ENCODE measurements at places on chromosomes 12 and 14.

DNA sequence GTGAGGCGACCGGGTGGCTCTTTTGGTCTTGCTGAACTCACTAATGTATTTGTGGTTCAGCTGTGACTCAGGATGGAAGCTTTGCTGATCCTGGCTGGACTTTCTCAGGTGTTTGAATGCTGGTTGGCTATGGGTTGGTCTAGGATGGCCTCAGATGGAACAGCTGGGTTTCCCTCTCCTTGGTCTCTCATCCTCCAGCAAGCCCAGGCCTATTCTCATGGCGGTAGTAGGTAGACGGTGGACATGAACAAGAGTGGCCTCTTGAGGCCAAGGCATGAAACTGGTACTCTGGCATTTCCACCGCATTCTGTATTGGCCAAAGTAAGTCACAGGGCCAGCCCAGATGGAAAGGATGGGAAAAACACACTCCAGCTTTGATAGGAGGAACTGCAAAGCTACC, 11.8 kb upstream of the POLR3B start:
- DNase-seq = no peak

DNA sequence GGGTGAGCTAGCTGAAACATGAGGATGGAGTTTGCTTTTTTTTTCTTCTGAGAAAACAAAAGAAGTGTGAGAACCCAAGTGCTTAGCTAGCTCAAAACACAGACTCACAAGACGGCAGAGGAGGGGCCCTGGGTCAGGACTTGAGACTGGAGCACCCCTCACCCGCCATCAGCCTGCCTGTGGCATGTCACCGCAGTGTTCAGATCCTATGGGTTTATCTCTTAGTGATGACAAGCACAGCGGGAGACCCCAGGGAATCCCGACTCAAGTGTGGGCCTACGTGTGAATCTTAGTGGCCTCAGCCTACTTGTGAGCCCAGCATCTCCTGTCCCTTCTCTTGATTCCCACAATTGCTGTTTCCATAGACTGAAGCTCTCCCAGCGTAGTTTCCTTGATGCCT, 22.9 kb downstream of the DYRK4 start:
- DNase-seq = no peak

GRCh38 chr14:20219033-20219432, 4.5 kb upstream of the OR11H6 start:
- DNase-seq = no peak

DNA sequence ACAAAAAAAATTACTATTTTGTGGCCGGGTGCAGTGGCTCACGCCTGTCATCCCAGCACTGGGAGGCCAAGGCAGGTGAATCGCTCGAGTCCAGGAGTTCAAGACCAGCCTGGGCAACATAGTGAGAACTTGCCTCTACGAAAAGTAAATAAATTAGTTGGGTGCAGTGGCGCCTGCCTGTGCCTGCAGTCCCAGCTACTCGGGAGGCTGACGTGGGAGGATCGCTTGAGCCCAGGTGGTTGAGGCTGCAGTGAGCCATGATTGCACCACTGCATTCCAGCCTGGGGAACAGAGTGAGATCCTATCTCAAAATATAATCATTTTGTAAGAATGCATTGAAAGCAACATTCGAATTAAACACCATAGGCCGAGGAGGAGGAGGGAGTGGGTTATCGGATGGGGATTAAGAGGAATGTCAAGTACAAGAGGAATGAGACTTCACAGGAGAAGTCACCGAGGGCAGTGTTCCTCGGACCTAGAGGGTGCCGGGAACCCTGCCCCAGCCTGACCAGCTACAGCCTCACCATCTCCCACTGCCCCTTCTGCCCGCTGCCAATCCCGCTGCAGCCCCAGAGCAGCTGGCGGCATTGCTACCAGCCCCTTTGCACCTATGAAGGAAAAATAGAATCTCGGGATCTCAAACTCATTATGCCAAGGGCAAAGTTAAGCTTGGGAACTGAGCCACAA, 32.6 kb upstream of the AACS start:
- no peak for DNase-seq

GRCh38 chr12:22715254-22715653, 90.3 kb downstream of the ETNK1 start:
- no peak for DNase-seq

DNA sequence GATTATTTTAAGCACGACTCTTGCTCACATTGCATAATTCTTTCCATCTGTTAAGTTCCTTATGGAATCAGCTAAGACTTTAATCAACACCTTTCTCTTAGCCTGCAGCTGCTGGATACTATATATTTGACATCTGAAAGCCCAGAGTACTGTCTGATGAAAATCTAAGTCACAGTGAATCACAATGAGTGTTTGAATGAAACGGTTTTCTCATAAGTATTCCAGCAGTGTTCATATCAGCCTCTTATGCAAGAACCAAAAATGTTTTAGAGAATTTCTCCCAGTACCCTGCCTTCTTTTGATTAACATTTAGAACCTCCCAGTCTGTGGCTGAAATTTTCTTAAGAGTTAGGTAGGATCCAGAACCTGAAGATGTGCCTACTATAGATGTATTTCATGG, 55.6 kb downstream of the FRMD6 start:
- no peak for DNase-seq

- DNase-seq = no peak
These were observed 91.0 kb upstream of the FOXN3 start for GRCh38 chr14:89507926-89508460.

DNA sequence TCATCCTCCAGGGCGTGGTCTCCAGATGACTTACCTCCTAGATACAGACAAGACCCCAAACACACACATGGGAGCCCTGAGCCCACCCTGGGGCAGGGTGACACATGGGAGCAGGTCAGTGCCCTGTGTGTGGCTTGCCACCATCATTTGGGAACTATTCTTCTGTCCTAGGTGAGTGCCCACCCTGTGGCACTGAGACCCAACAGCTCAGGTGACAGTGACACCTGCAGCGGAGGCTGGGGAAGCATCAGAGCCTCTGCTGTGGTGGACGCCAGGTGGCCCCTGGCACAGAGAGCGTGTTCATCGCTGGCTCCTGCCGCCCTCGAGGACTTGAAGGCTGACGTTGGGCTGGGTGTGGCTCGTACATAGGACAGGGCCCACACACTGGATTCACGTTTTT, 23.0 kb downstream of the SFSWAP start:
- DNase-seq = no peak

GRCh38 chr12:51521554-51522276, 69.3 kb upstream of the SCN8A start:
- DNase-seq = no peak

DNA sequence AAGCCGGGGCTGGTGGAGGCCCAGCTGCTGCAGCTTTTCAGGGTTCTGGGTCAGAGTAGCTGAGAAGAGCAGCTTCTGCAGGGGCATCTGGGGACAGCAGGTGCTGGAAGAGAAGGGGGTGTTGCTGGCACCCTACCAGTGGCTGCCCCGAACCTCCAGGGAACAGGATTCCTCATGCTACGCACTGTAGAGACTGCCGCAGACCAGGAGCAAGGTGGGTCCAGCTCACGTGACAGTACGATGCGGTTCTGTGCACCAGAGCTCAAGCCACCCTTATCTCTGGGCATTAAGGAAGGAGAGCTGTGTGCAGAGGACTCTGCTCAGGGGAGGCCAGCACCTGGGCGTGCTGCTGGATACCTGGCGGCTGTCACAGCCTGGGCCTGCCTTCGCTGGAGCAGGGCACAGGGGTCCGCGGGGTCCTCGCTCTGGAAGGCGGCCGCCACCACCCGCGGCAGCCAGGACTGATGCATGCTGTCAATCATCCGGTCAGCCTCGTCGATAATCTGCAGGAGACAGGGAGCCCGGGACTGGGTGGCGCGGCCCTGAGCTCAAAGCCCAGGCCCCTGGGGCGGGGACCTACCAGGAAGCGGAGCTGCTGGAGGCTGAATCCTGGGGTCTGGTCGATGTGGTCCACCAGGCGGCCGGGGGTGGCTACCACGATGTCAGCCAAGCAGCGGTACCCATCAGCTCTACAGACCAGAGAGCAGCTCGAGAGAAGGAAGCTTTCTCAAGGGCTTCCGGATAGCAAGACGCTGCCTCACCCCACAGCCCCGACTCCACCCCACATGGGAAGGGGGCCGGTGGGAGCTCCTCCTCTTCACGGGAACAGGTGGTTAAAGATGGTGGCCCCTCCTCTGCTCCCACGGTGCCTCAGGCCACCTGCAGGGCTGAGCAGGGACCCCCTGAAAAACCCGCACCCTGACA, 2.9 kb downstream of the DDX51 start:
- no peak for DNase-seq

DNA sequence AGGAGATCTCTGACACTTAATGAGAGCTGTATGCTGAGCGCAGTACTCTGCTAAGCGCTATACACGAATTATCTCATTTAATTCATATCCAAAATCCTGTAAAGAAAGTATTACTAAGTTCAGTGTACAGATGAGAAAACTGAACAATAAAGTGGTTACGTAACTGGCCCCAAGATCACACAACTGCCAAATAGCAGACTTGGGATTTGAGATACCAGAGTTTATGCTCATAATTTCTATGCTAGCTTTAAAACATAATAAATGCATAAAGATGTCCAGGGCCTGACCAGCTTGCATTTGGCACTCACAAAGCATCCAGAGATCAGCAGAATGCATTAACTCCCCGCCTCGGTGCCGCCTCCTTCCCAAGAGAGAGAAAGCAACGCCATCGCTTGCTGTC, 83.2 kb upstream of the PWP1 start:
- DNase-seq = no peak

GRCh38 chr14:69574263-69574953, at the start of gene CCDC177:
Gene CCDC177 (minus strand): TSS chr14:69574871. CDS start chr14:69573622, 1,249 bp downstream.
- DNase-seq = peak; percentile 33

DNA sequence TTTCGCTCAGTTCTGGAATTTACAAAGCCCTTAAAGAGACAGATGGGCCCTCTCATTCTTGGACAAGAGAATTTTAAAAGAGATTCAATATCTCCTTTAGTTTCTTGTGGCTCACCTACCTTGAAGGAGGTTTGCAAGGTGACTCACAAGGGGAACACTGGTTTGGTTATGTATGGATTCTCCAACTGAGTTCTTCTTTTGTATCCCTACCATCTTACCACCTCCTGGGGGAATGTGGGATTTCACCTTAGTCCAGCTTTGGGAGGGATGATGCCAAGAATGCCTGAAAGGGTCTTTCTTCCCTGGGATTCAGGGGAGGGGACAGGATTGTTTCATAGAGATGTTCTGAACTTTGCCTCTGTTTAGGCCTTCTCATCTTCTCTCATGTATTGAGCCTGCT, 3.7 kb downstream of the PPP4R4 start:
- no peak for DNase-seq

- no peak for DNase-seq
These were observed 33.1 kb upstream of the FBXO34 start for GRCh38 chr14:55238019-55238680.

DNA sequence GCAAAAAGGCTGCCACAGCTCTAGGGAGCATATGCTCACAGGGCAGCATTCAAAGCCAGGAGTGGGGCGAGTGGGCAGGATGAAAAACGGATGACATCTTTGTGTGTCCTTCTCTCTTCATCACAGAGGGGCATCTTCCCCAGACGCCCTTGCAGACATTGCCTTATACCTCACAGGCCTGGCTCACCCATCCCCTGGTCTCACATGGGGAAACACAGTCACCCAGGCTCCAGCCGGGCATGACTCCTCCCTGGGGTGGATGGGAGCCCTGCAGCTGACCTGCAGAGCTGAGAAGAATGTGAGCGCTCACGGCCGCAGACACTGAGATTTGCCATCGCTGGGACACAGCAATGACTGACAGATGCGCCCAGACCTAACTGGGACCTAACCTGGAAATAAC, 7.2 kb upstream of the FBRSL1 start:
- DNase-seq = no peak

GRCh38 chr14:96057738-96058137, 18.6 kb downstream of the C14orf132 start:
- DNase-seq = no peak

GRCh38 chr14:102929241-102930137, 7.0 kb downstream of the AMN start:
- DNase-seq = no peak

DNA sequence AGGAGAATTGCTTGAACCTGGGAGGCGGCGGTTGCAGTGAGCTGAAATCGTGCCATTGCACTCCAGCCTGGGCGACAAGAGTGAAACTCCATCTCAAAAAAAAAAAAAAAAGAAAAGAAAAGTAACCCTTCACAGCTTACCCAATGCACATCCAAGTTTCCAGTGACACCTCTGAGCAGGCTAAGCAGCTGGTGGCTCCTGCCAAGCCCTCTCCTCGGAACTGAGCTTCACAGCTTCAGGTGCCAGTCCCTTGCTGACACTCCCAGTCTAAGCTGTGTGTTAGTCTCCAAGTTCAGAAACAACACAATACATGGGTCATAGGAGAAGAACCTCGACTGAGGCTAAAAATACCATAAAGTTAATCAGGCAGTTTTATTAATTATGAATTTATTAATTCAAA, 7.9 kb downstream of the CD9 start:
- no peak for DNase-seq

DNA sequence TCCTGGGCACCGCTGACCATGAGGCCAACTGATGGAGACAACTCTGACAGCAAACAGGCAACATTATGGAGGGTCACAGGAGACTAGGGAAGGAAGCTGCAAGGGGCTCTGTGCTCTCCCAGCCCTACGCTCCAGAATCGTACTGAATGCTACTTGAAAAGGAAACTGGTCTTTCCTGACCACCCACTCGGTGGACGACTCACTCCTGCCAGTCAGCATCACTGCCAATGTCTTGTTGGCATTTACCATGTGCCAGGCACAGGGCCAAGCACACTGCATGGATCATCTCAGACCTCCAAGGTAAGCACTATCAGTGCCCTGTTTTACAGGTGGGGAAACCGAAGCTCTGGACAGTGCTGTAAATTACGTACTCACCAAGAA, 38.0 kb downstream of the CCDC85C start:
- DNase-seq = no peak

GRCh38 chr12:10191865-10192264, 13.0 kb downstream of the TMEM52B start:
- DNase-seq = no peak

- peak; percentile 25 for DNase-seq
These were observed 15.4 kb upstream of the BCL11B start for GRCh38 chr14:99287269-99287942.

- no peak for DNase-seq
These were observed 240.6 kb downstream of the CPNE8 start for GRCh38 chr12:38664661-38665269.

DNA sequence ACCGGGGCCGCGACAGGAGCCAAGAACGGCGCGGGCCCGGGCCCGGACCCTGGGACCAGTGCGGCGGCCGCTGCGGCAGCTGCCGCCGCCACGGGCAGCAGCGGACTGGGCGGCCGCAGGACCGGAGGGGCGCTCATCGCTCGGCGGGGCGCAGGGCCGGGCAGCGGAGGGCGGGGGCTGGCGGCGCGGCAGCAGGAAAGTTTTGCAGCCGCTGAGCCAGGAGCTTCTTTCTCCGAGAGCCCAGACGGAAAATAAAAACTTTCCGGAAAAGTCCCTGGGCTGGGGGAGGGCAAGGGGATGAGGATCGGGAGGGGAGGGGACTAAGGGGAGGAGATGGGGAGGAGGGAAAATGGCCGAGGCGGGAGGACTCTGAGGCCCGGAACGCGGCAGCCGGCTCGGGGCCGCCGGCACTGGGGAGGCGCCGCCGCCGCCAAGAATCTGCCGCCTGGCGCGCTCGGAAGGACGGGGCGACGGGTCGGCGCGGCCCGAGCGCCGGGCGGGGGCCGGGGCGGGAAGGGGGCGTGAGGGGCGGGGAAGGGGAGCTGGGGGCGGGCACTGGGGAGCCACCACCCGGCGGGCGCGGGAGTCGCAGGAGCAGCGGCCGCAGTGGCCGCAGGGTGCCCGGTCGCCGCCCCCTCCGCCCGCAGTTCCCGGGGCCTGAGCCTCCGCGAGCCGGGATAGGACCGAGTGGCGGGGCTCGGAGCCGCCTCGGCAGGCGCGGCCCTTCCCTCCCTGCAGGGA, at the start of gene PRKD1:
TSS of gene PRKD1 (minus strand) at position 472 of the 741 bp plus-strand sequence.
- DNase-seq = no peak

GRCh38 chr12:14999021-14999694, 26.3 kb downstream of the PDE6H start:
- no peak for DNase-seq
